ENCODE measurements at places on chromosomes 4 and X. TPM values are rescaled to one million over a fixed set of nuclear protein-coding genes. Genes with fewer than 3 reads are reported as not detected.

DNA sequence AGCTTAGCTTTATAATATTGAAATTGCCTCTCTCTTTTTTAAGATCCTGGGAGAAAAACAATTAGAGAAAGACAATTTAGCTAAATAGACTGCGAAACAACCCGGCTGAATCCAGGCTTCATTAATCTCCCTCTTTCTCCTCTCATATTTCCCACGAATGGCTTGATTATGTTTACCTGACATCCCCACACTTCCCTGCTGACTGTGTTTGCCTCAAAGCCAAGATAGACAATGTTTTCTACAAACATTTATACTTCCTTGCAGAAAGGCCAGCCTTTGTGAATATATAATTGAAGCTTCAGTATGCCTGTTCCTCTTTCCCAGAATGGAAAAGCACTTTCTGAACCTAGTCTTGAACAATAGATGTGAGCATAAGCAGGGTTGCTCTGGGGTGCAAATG is 566.8 kb downstream of the PDHA2 start:
- DNase-seq: no peak

Gene SPP1
- total RNA-seq: 11.3 TPM

DNA sequence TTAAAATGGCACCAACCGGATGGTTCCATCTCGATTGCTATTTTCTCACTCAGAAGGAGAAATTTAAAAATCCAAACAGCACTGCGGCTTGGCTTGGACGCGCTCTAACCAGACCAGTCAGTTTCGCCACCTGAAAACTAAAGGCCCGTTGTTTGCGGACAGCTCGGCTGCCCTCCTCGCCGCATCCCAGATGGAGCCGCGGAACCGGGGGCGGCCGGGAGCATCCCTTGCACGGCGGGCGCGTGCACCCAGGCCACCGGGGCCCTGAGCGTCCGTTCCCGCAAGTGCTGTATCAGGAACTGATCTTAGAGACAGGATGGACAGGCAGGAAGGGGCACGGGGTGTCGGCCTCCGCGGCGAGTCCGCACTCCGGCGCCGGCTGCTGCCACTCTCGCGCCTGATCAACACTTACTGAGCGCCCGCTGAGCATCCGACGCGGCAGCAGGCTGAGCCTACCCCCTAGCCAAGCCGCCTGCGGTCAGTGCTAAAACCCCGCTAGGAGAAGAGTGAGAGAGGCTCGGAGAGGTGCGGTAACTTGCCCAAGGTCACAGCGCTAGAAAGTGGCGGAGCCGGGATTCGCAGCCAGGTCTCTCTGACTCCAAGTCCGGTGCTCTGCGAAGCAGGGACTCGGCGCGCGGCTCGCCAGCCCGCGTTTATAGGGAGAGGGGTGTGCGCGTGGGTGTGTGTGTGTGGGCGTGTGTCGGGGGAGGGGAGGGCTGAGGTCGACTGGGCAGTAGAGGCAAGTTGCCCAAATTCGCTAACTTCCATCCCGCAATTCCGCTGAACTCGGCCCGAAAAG is at the start of gene CITED1:
Gene CITED1, minus strand, starts transcription at position 629 of the 799 bp plus-strand sequence. CDS start 3,045 bp downstream, outside the sequence.
- DNase-seq: no peak

DNA sequence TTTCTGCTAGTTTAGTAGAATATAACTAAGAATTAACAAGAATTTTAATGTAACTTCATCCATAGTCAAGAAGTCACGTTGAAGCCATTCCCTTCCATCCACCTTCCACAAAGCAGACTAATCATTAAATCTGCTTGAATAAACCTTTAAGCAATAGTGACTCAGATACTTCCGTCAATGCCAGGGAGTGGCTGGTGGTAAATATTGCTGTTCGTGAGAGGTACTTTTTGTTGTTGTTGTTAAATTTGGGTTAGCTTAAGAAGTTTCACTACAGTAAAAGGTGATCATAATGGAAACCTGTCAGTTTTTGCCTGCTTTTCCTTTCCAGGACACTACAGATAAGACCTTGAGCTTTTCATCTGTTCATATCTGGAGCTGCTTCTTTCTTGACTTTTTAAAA is 316.3 kb downstream of the TMA16 start:
- no peak for DNase-seq

DNA sequence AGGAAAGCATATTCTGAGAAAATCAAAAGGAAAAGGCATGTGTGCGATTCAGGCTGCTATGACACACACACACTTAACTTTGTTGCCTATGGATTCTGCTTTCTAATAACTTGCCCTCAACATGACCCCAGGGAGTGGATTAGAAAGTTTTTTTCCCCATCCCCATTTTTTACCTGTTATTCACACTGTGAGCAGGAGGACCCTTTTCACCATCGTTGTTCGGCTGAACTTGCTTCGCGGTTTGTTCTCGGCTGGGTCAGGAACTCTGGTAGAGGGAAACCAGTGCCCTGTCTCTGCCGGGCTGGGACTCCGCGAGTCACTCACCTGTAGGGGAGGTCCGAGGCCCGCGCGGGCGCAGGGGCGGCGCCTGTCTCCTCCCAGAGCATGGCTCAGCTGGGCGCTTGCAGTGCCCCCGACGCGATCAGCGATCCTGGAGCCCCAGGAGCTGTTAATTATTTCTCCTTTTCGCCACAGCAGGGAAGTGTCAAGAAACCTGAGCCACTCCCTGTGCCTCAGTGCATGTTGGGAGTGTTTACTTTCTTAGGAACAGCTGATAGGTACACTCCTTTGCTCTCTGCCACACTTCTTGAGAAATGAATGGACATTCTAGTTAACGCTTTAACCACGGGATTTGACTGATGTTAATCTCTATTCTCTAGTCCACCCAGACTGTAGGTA is at the start of gene RASSF6:
Gene RASSF6, minus strand, starts transcription at position 322 of the 678 bp plus-strand sequence. CDS start 8,641 bp downstream, outside the sequence.
- no peak for DNase-seq

DNA sequence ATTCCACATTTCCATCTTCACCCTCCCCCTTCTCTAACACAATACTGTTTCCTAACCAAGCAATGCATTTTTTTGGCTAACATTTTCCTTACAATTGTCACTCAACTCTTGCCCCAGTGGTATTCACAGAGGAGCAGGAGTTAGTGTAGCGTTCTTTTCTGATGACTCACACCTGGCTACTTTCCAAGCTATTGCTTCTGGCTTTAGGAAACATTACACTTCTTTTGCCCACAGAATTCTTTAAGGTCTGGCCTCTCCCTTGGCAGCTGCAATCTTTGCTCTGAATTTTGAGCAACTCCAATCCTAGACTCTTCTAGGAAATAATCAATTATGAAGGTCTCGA is 27.5 kb upstream of the PDGFC start:
- peak; percentile 95 for DNase-seq

DNA sequence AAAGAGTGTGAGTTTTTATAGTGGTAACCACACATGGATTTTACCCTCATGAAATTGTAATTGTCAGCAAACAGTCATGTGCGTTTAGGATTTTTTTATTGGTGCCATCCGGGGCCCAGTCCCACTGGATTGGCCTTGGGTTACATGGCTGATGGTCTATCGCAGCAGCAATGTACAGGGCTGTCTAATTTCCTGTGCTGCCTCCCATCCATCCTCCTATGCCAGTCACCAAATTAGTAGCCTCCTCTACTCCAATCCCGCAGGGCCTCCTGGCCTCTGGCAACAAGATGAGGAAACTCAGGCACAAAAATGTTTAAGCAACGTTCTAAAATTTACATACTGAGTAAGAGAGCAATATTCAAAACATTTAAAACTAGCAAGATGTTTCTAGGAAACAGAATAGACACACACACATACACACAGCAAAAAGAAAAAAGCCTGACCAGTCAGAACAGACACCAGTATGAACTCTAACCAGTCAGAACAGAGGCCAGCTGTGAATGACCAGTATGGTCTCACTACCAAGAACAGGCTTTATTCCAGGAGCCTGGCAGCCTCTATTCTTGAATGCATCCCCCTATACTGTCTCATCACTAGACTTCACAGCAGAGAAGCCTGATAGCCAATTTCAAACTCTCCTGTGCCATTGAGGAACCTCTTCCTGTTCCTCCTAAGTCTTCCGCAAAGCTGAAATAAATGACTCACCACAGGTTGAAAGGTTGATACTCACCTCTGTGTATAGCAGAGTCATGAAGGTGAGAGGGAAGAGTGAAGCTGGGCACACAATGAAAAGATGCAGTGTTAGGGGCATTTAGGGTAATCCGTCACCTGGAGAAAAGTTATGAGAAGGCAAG is 42.6 kb downstream of the CHRNA9 start:
- DNase-seq: peak; percentile 17

Gene TMEM187
- 7.1 TPM for total RNA-seq

Gene OCRL
- 24.6 TPM for total RNA-seq

DNA sequence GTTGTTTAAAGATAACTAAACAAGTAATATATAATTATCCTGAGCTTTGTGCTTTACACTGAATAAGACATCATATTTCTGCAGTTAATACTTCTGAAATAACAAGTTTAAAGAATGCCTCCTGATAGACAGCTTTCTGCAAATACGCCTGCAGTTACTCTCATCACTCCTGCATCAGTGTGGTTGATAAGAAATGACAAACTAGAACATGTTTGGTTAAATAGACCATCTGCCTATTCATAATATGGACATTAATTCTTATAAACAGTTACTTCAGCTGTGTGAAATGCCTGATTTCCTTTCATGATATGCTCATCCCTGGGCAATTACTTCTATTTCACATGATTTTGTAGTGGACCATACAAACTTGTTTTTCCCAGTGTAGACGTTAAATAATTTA is 7.0 kb upstream of the TENM3 start:
- DNase-seq: peak; percentile 22

Gene HSPA4L
- total RNA-seq: 6.5 TPM

DNA sequence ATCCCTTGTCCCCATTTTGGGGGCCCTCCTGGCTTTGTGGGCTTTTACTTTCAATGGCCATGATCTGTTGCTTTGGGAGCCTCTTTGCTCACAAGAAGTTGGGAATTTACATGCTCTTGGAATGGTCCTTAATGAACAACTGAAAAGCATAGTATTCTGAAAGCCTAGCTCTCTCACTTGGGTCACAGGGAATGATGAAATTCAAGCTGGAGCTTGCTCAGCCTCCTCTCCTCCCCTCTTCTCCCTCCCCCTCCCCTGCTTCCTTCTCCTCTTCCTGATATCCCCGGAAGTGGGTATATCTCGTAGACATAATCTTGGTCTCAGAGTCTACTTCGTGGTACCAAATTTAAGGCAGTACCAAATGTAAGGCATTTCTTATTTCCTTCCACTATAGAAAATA is 400.6 kb upstream of the NR3C2 start:
- DNase-seq: no peak

Gene GPR50
- not detected for total RNA-seq

- no peak for DNase-seq
These were observed 181.7 kb downstream of the FRMPD4 start for GRCh38 chrX:12319992-12320391.

GRCh38 chr4:128782076-128782715 is 27.3 kb upstream of the JADE1 start:
- DNase-seq: no peak

Gene ARMCX2
- 76.4 TPM for total RNA-seq

DNA sequence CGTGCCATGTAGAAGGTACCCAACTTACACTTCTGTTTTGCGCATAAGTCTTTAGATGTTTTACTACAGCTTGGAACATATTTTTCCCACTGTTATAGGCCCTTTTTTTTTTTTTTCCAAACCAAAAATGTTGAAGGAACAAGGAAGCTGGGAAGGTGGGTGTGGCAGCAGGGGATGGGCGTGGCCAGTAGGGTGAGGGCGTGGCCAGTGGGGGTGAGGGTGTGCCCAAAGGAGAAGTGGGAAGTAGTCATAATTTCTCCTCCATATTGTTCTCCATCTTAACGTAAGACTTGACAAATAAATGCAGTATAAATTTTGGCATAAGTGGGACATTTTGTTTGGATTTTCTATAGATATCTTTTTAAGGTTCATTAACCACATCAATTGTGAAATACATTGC is 30.4 kb downstream of the CLDN22 start:
- no peak for DNase-seq

DNA sequence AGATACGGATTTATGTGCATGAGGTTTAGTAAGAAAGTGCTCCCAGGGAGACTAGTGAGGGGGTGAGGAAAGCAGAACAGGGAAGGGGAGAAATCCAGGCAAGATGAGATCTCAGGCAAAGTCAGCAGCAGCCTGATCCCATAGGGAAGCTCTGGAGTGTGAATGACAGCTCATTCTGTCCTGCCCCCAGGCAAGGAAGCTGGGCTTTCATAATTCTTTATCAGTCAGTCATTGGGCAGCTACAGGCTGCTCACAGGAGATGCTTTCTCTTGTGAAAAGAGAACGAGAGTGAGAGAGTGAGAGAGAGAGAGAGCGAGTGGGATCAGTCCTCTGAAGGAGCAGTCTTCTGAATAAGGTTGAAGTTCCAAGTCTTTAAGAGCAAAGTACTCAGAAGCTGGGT is 48.1 kb downstream of the SRPX start:
- DNase-seq: no peak

DNA sequence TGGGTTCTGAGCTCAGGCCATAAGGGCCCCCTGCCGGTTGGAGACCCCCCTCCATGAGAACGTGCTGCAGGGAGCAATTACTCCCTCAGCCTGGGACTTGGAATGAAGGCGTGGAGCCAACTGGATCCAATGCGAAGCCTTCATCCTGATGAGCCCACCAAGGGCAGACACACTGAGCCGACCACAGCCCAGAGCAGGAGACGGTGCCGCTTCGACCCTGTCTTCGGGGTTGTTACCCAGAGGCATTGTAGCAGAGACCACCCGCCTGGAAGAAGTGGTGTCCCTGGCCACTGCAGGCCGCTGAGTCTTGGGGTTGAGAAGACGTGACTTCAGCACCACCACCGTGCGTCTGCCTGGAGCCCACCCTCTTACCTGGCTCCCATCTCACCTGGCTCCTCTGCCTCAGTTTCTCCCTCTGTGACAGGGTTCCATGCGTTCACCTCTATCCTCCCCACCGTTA is 7.0 kb upstream of the NKX1-1 start:
- DNase-seq: no peak

Gene SUPT20HL1
- total RNA-seq: not detected

DNA sequence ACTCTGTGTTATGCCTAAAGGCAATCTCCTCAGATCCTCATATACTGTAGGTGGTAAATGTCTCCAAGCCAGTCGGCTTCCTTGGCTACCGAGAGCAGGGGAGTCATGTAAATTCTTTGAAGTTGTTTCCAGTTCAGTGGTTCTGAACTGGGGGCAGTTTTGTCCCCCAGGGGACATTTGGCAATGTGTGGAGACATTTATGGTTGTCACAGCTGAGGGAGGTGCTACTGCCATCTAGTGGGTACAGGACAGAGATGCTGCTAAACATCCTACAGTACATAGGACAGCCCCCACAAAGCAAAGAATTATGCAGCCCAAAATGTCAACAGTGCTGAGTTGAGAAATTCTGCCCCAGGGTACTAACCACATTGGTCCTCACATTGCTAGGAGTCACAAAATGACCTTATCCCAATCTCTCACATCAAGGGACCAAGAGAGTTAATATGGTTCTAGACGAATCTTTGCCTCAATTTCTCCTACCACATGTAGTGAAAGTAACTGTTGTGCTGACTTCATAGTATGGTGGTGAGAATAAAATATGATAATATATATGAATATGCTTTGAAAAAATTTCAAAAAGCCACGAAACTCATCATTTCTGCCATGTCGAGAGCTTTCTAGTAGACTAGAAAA is 104.4 kb upstream of the ARHGAP24 start:
- DNase-seq: peak; percentile 54
